A549 treated with AZD2906 at 1 μM for 4 hours (cell line): ENCODE measurements at places on chromosomes 13 and 19. TPM values are rescaled to one million over a fixed set of nuclear protein-coding genes. Genes with fewer than 3 reads are reported as not detected.

SELENOV gene
- total RNA-seq: not detected in 5 replicates

OSCAR gene
- total RNA-seq: 0.18 to 0.42 TPM (median 0.33 TPM) in 5 replicates

WDR18 gene
- 48.2 to 72.0 TPM (median 68.3 TPM) in 5 replicates for total RNA-seq

KIR3DL2 gene
- total RNA-seq: not detected in 5 replicates

ZNF865 gene
- total RNA-seq: 7.1 to 12.5 TPM (median 12.2 TPM) in 5 replicates

FXYD7 gene
- total RNA-seq: 0.13 to 0.27 TPM (median 0.17 TPM) in 4 of 5 replicates, not detected in the other

KIRREL2 gene
- total RNA-seq: 0.39 to 0.59 TPM (median 0.44 TPM) in 5 replicates

PTGIR gene
- 0.03 to 0.09 TPM in 2 of 5 replicates, not detected in the others for total RNA-seq

PRTN3 gene
- total RNA-seq: 0.15 to 0.60 TPM (median 0.43 TPM) in 5 replicates

PSG7 gene
- 0.06 to 0.11 TPM (median 0.08 TPM) in 3 of 5 replicates, not detected in the others for total RNA-seq

SLC17A7 gene
- 0.49 to 0.71 TPM (median 0.60 TPM) in 5 replicates for total RNA-seq

CEACAM6 gene
- 13.8 to 21.7 TPM (median 18.1 TPM) in 5 replicates for total RNA-seq

ADGRE3 gene
- total RNA-seq: not detected in 5 replicates

TTC9B gene
- total RNA-seq: 0.20 to 0.61 TPM (median 0.49 TPM) in 5 replicates

ZNF560 gene
- total RNA-seq: not detected in 5 replicates

PINLYP gene
- total RNA-seq: 0.10 to 0.15 TPM (median 0.11 TPM) in 3 of 5 replicates, not detected in the others

TTYH1 gene
- 0.03 to 0.25 TPM (median 0.17 TPM) in 4 of 5 replicates, not detected in the other for total RNA-seq

GDF15 gene
- 10.6 to 23.6 TPM (median 18.0 TPM) in 5 replicates for total RNA-seq

SIAH3 gene
- not detected in 5 replicates for total RNA-seq

PLVAP gene
- total RNA-seq: not detected in 5 replicates

SH3GL1 gene
- 45.8 to 61.4 TPM (median 59.4 TPM) in 5 replicates for total RNA-seq

LHFPL6 gene
- 6.6 to 8.7 TPM (median 8.0 TPM) in 5 replicates for total RNA-seq

PLK5 gene
- 0.03 TPM in 1 of 5 replicates, not detected in the others for total RNA-seq

LRCH1 gene
- total RNA-seq: 7.6 to 9.9 TPM (median 8.8 TPM) in 5 replicates

PEAK3 gene
- total RNA-seq: 0.17 to 0.39 TPM (median 0.28 TPM) in 5 replicates

ZNF738 gene
- 0.63 to 1.4 TPM (median 0.74 TPM) in 5 replicates for total RNA-seq

MEIOSIN gene
- total RNA-seq: 0.03 to 0.06 TPM (median 0.05 TPM) in 5 replicates

KLK2 gene
- 0.06 to 0.27 TPM (median 0.13 TPM) in 5 replicates for total RNA-seq

GPR32 gene
- total RNA-seq: not detected in 5 replicates

ACP5 gene
- total RNA-seq: 0.14 to 0.39 TPM (median 0.22 TPM) in 5 replicates

DCT gene
- total RNA-seq: 0.01 TPM in 1 of 5 replicates, not detected in the others

RTBDN gene
- 0.20 to 0.32 TPM (median 0.22 TPM) in 4 of 5 replicates, not detected in the other for total RNA-seq

APOC1 gene
- 110 to 119 TPM (median 111 TPM) in 5 replicates for total RNA-seq
